ENCODE measurements at places on chromosomes 11 and 22.

DNA sequence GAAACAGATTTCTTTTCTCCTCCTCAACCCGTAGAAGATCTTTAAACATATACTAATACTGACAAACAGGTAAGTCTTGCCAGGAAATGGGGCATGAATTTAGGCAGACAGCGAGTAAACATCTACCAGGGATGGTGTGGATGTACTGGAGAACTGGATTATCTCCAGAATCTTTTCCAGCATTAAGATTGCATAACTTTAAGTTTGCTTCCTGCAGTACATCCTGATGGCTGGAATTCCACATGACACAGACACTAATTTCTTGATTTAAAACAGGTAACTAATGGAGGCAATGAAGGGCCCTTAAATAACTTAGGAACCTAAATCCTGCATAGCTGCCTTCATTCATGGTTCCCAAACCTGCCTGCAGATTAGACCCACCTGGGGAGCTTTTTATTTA is 40.7 kb downstream of the JHY start:
- H3K36me3 ChIP-seq, result peaks cover 4% of the 10 kb centered on the region
- H3K4me1 ChIP-seq, result no peaks in the 10 kb centered on the region
- no peaks in the 10 kb centered on the region for H3K27me3 ChIP-seq
- H3K4me3 ChIP-seq, result no peak overlapping the region

DNA sequence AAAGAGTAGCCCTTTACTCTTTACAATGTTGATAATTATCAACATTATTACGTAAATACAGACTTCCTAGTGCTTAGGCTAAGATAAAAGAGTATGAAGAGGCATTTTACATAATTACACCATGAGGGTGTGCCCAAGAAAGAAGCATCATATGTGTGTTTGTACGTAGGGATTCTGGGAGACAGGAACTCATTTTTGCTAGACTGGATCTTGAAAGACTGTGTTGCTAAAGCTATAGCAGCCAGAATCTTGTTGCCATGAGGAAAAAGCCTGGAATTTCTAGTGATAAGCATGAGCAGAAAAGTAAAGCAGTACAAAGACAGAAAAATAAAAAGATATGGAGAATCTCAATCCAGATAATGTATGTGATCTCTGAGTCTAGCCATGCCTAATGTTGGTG is 72.1 kb downstream of the JRKL start:
- peaks cover 1% of the 10 kb centered on the region for H3K36me3 ChIP-seq
- no peak overlapping the region for H3K4me3 ChIP-seq
- no peaks in the 10 kb centered on the region for H3K4me1 ChIP-seq
- DNase-seq, result no peak
- no peak overlapping the region for H3K27ac ChIP-seq

GRCh38 chr11:114775875-114776621 is 97.7 kb downstream of the NXPE2 start:
- H3K4me1 ChIP-seq, result no peaks in the 10 kb centered on the region
- no peak overlapping the region for H3K27ac ChIP-seq
- DNase-seq, result no peak
- H3K27me3 ChIP-seq, result peaks cover 37% of the 10 kb centered on the region

DNA sequence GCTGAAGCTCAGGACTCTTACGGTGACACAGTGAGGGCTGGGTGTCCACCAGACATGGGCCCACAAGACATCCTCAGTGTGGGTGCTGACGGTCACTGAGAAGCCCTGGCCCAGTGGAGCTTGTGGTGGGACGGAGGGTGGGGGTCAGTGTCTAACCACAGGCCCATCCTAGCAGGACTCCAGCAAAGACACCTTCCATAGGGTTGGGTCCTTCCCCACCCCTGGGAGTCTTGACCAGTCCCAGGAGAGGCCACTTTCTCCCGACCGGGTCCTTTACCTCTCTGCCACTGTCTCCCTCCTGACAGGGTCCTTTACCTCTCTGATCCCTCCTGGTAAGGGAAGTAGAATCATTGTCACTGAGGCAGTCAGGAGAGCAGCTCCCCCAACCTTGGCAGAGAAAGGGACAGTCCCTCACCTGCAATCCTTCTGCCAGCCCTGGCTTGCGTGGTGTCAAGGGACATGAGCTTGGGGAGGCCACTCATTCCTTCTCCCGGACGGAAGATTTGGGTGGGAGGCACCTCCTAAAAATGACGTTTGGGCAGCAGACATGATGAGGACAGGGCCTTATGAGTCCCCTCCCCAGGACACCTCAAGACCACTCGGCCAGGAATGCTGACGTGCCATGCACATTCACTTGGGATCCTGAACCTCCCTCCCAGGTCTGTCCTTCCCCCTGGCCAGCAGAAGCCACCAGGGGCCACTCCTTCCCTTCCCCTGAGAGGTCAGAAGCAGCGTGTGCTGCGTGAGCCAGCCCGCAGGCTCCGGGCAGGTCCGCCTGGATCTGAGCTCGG is 91.5 kb upstream of the FGF3 start:
- no peak overlapping the region for H3K27ac ChIP-seq
- no peaks in the 10 kb centered on the region for H3K36me3 ChIP-seq
- peaks cover 45% of the 10 kb centered on the region for H3K27me3 ChIP-seq
- DNase-seq, result no peak

DNA sequence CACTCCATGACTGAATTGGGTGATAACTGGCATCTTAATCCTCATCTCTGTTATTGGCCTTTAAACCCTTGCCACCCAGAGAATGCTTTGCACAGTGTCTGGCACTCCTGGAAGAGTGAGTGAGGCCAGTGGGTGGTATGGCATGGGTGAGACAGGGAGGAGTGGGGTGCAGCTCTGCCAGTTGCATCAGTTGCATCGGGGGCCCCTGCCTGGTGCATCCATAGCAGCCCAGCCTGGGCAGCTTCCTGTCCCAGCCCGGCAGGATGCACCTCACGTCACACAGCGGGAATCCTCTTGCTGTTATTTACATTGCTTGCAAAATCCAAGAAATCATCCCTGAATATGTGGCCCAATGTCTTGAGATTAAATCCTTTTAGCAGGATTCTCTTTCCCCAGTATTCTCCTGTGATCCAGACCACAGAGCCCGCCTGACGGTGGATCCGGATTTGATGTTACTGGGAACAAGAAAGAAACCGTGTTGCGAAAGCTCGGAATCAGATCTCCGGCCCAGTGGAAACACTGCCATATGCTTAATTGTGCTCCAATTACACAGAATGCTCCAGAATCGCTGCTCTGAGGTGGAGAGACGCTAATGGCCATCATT is 37.6 kb upstream of the MN1 start:
- DNase-seq, result no peak
- no peak overlapping the region for H3K4me3 ChIP-seq
- H3K27me3 ChIP-seq, result no peaks in the 10 kb centered on the region
- H3K4me1 ChIP-seq, result no peaks in the 10 kb centered on the region
- H3K36me3 ChIP-seq, result peaks cover 4% of the 10 kb centered on the region

DNA sequence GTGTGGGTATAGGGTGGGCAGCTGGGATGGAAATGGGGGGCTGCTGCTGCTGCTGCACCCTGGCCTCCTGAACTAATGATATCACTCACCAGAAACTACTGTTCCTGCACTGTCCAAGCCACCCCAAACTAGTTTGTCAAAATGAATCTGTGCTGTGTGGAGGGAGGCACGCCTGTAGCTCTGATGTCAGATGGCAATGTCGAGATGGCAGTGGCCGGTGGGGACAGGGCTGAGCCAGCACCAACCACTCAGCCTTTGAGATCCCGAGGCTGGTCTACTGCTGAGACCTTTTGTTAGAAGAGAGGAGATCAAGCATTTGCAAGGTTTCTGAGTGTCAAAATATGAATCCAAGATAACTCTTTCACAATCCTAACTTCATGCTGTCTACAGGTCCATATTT is 1.3 kb downstream of the RAG1 start:
- H3K27me3 ChIP-seq, result peaks cover 72% of the 10 kb centered on the region
- no peak for DNase-seq
- H3K36me3 ChIP-seq, result peaks cover 2% of the 10 kb centered on the region
- H3K4me3 ChIP-seq, result no peak overlapping the region
- H3K27ac ChIP-seq, result no peak overlapping the region
- peaks cover 10% of the 10 kb centered on the region for H3K4me1 ChIP-seq

DNA sequence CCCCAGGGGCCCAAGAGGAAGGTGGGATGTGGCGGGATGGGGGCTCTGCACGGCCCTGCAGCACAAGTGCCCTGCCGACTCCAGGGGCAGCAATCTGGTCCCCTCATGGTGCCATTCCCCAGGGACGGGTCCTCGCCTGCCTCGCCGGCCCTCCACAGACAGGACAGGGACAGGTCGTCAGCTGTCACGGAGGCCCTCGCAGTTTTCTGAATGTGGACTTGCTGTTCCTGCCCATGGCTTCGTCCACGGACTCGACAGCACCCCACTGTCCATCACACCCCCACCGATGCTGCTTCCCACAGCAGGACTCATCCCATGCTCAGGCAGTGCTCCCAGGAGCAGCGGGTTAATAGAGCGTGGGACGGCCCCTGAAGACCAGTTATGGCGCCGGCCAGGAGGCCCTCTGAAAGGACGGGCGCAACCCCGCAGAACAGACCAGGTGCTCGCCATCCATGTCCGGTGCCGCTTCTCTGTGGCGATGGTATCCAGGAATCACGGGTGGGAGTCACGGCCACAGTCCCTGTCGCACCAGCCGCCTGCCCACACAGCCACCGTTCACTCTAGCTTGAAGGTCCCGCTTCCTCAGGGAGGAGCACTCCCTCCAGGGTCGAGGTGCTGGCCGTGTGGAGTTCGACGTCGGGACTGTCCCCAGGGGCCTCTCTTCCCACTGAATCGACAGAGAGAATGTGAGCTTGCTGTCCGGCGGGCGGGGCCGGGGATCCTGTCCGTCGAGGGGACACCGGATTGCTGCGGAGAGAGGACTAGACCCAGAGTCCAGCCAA is 18.5 kb upstream of the MUC2 start:
- no peaks in the 10 kb centered on the region for H3K36me3 ChIP-seq
- peaks cover 52% of the 10 kb centered on the region for H3K27me3 ChIP-seq

- H3K27me3 ChIP-seq, result peaks cover 55% of the 10 kb centered on the region
- peaks cover 3% of the 10 kb centered on the region for H3K36me3 ChIP-seq
- no peaks in the 10 kb centered on the region for H3K4me1 ChIP-seq
- DNase-seq, result no peak
- H3K27ac ChIP-seq, result no peak overlapping the region
- H3K4me3 ChIP-seq, result no peak overlapping the region
These were observed 141.4 kb upstream of the E2F8 start for GRCh38 chr11:19382131-19382611.

DNA sequence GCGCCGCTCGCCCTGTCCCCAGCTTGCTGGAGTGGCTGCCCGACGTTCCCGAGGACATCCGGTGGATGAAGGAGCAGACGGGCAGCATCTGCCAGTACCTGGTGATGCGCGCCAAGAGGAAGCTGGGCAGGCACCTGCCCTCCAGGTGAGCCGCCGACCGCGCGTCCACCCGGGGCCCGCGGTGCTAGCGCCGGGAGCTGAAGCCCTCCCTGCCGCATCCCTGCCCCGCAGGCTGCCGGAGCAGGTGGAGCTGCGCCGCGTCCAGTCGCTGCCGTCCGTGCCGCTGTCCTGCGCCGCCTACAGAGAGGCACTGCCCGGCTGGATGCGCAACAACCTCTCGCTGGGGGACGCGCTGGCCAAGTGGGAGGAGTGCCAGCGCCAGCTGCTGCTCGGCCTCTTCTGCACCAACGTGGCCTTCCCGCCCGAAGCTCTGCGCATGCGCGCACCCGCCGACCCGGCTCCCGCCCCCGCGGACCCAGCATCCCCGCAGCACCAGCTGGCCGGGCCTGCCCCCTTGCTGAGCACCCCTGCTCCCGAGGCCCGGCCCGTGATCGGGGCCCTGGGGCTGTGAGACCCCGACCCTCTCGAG is 3.3 kb upstream of the CRACR2B start:
- no peak for DNase-seq
- peaks cover 21% of the 10 kb centered on the region for H3K27me3 ChIP-seq
- H3K4me3 ChIP-seq, result no peak overlapping the region
- peaks cover 23% of the 10 kb centered on the region for H3K36me3 ChIP-seq
- H3K4me1 ChIP-seq, result peaks cover 36% of the 10 kb centered on the region
- no peak overlapping the region for H3K27ac ChIP-seq

DNA sequence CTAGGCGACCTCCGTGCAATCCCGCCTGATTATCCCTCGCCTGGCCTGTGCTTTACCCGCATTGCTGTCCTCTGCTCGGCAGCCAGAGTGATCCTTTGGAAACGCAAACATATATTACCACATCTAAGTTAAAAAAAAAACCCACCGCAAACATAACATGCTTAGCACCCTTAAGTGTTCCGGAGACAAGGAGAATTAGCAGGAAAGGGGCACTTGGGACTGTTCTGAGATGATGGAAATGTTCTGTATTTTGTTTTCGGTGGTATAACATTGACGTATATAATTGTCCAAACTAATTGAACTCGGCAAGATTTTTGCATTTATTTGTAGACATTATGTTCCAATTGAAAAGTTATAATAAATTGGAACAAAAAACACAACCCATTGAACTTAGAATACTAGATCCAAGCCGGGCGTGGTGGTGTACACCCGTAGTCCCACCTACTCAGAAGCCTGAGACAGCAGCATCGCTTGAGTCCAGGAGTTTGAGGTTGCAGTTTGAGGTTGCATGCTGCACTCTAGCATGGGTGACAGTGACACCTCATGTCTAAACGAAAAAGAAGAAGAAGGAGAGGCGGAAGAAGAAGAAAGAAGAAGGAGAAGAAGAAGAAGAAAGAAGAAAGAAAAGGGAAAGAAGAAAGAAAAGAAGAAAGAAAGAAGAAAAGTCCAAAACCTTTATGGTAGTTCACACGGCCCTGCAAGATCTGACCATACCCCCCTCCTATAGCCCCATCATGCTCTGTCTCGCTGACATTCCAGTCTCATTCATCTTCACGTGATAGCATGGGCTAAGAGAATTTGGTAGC is 604 bp upstream of the POLR3H start:
- peaks cover 17% of the 10 kb centered on the region for H3K36me3 ChIP-seq
- DNase-seq, result no peak
- peak overlapping the region; percentile 92 for H3K4me3 ChIP-seq
- H3K4me1 ChIP-seq, result peaks cover 37% of the 10 kb centered on the region
- peak overlapping the region; percentile 90 for H3K27ac ChIP-seq

- no peaks in the 10 kb centered on the region for H3K4me1 ChIP-seq
- no peaks in the 10 kb centered on the region for H3K36me3 ChIP-seq
- peaks cover 55% of the 10 kb centered on the region for H3K27me3 ChIP-seq
- no peak for DNase-seq
- no peak overlapping the region for H3K27ac ChIP-seq
These were observed 80.1 kb upstream of the BIRC3 start for GRCh38 chr11:102237096-102237735.

GRCh38 chr11:76786441-76787014 is 3.4 kb downstream of the TSKU start:
- H3K27ac ChIP-seq, result no peak overlapping the region
- H3K4me3 ChIP-seq, result no peak overlapping the region
- H3K36me3 ChIP-seq, result peaks cover 1% of the 10 kb centered on the region
- peaks cover 46% of the 10 kb centered on the region for H3K27me3 ChIP-seq
- no peak for DNase-seq

DNA sequence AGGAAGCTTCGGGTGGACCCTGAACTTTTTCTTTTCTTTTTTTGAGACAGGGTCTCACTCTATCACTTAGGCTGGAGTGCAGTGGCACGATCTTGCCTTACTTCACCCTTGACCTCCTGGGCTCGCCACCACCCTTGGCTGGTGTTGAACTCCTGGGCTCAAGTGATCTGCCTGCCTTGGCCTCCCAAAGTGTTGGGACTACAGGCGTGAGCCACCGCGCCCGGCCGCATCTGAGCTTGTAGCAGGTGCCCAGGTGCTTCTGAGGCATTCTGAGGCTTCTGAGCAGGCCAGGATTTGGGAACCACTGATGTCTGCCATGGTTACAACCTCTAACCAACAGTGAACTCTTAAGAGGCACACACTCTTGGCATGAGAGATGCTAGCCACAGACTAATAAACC is 5.1 kb downstream of the USP35 start:
- H3K27me3 ChIP-seq, result no peaks in the 10 kb centered on the region
- peak overlapping the region; percentile 7 for H3K27ac ChIP-seq
- DNase-seq, result no peak
